ENCODE measurements at places on chromosomes 11 and 22. TPM values are rescaled to one million over a fixed set of nuclear protein-coding genes. Genes with fewer than 3 reads are reported as not detected.

Gene SLC43A1
- 7.2 TPM for polyA plus RNA-seq

Gene SSTR3
- 0.95 TPM for polyA plus RNA-seq

Gene CPT1A
- 5.8 TPM for polyA plus RNA-seq

Gene SHISA8
- polyA plus RNA-seq = 1.7 TPM

Gene TNNI2
- 8.0 TPM for polyA plus RNA-seq

Gene C1QTNF5
- polyA plus RNA-seq = not detected

Gene MMP8
- polyA plus RNA-seq = not detected

Gene SLC25A18
- not detected for polyA plus RNA-seq

Gene ART1
- polyA plus RNA-seq = not detected

Gene KLHDC7B
- 4.7 TPM for polyA plus RNA-seq

Gene SAAL1
- polyA plus RNA-seq = 13.6 TPM

Gene MMP12
- polyA plus RNA-seq = not detected

Gene INSC
- 0.31 TPM for polyA plus RNA-seq
